ENCODE measurements at places on chromosomes 2 and 18.

DNA sequence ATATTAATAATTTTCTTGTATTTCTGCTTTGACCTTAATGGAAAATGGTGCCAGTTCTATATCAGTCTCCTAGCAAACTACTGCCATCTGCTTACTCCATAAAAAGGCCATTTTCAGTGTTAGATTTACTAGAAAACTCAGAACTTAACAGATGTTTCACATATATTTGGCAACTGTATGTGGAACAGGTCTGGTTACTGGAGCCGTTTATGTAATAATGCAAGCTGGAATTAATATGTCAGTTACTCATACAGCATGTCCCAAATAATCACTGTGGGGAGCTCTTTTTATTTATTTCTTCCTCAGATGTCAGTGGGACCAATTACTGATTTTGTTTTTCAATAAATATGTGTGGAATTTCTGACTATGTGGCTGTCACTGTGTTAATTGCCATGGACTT lies 1247.6 kb downstream of the CNTNAP5 start:
- no peak for DNase-seq

DNA sequence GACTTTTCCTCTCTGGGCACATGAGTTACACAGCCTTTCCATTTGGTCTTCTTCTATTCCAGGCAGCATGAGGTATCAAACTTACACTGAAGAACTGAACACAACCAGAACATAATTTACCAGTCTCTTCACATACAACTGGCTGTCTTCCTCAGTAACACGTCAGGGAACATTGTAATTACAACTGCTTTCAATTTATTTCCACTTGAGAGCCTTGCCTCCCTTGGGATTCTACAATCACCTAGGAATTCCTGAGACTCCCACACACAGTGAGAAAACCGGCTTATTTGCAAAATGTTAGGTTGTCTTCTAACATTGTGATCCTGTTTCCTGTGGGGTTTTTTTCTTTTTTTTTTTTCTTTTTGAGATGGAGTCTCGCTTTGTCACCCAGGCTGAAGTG lies 149.9 kb downstream of the TMX3 start:
- DNase-seq, result no peak

DNA sequence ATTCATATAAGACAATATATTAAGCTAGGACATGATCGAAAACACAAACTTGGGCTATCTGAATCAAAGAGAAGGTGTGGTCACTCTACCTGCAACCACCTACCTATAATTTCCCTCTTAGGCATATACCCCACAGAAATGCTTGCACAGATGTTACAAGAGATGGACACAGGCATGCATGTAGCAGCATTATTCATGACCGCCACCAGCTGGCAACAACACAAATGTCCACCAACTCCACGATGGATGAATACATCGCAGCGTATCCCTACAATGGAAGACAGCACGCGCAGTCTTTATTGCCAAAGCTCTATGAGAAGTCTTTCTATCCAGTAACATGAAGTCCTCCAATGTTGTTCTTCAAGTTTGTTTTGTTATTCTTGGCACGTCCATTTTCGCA lies 90.8 kb downstream of the ARL4C start:
- no peak for DNase-seq

GRCh38 chr2:86556508-86556907 lies 6.7 kb downstream of the CHMP3 start:
- DNase-seq, result no peak

DNA sequence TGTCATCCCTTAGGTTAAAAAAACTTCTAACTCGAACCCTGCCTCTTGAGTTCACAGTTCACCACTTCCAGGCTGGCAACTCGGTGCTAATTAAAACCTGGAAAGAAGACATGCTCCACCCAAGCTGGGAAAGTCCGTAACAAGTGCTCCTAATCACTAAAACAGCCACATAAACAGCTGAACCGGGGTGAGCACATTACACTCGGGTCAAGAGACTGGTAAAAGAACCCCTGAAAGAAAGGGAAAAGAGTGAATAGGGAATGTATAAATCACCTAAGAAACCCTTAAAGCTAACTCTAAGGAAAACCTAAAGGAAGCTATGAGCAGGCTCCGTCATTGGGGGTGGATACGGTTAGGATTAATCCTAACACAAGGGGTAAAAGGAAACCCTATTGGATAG lies 102.0 kb downstream of the HIBCH start:
- no peak for DNase-seq

- peak; percentile 69 for DNase-seq
Observed at GRCh38 chr18:11947214-11948191, 33.8 kb upstream of the IMPA2 start.

GRCh38 chr2:236678307-236678975 lies 108.8 kb downstream of the ACKR3 start:
- DNase-seq, result no peak

DNA sequence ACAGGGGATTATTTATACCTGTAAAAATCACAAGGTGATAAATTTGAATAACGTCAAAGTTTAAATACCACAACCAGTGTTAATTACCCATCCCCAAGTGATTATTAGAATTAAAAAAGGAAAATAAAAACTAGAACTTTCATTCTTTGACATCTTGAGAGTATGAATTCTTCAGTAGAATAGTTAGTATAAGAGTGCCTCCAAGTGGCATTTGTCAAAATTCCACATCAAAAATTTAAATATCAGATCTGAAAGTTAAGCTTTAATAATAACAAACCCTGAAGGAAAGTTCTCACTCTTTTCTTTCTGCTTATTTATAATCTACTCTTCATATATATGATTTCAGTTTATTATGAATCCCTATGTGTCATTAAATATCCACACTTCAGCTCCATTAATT lies 273.7 kb upstream of the KYNU start:
- DNase-seq, result no peak

DNA sequence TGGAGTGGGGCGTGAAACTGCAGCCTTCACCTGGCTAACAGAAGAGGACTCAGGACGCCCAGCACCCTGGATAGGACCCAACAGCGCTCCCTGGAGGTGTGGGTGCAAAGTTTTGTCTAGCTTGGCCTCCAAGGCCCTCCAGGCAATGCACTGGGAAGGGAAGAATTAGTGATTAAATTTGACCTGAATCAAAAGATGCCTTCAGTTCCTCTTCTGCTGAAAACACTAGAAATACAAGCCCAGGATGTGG lies 779 bp upstream of the TRIB2 start:
- DNase-seq, result peak; percentile 88

DNA sequence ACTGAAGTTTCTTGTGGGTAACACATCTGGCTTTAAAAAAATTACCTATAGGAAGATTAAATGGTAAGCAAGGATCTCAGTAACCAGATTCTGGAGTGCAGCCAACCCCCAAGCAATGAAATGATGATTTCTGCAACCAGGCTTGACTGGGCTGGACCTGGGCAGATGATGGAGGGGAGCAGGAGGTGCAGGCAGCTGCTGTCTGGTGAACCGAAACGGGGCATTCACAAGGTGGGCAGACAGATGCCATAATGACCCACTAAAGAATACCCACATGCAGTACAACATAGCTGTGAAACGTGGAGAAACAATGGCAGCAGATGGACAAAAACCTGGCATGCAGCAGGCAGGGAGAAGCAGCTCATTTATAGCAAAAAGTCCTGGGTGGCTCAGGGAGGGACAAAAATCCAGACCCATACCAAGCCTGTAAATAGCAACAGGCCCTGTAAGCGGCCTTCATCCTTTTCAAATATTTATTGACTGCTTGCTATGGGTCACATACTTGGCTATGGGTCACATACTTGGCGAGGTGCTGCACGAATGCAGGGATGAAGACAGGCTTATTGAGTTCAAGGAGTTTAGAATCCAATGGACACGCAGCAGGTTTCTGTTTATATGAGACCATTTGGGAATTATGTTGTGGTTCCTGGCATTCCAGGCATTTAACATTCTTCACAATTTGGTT lies 244.7 kb downstream of the HRH4 start:
- no peak for DNase-seq

GRCh38 chr2:66536997-66537396 lies 102.1 kb downstream of the MEIS1 start:
- no peak for DNase-seq

GRCh38 chr18:73848656-73849055 lies 299.0 kb downstream of the FBXO15 start:
- no peak for DNase-seq

- DNase-seq, result peak; percentile 27
Observed at GRCh38 chr2:171084128-171084527, 76.6 kb downstream of the TLK1 start.

DNA sequence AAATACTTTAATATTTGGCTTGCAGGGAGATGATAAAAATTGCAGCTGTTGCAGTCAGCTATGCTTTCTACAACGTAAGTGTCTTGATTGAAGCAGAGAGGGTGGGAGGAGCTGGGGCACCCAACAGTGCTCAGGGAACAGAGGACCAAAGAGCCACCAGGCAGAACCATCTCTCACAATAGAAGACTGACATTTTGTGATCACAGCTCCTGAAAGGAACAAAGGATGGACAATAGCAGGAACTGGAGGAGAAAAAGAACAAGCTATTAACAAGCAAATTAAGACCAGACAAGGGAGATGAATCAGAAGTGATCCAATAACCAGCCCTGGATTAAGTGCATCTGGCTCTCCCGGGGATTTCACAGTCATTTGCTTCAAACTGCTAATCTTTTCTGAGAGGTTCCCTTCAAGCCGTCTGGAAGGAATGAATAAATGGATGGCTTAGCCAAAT lies 65.7 kb upstream of the SMAD2 start:
- no peak for DNase-seq

GRCh38 chr18:36613069-36613468 lies 215.7 kb downstream of the TPGS2 start:
- DNase-seq, result no peak

DNA sequence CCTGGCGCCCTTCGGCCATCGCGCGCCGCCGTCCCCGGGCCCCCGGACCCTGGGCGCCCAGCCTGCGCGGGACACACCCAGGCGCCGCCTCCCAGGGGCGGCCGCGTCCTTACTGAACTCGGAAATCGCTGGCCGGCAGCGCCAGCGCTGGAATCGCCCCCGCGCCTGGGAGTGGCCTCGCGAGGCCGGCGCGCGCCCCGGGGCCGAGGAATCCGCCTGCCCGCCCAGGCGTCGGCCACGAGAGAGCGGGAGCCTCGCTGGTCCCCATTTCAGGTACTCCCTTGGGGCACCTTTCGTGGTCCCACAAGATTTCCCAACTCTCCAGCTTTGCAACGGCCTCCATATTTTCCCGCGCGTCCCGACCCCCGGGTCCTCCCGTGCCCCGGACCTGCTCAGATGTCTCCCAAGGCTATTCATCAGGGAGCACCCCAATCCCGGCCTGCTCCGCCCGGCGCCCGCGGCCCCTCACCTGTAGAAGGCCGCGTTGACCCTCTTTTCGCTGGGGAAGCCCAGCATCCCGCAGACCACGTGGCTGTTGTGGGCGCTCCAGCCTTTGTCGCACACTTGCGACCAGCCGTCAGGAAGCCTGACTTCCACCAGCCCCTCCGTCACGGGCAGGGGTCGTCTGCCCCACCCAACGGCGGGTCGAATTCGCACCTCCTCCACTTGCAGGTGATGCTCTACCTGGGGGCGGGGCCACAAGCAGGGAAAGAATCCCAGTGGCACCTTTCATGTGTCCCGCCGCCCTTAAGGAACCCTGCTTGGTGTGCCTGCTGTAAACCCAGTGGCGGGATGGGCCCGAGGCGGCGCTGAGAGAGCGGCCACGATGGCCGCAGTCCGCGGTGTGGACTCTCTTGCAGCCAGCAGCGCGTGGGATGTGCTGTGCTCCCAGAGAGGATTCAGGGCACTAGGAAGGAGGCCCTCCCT lies 4.6 kb downstream of the LOXL3 start:
- DNase-seq, result no peak

GRCh38 chr18:55250768-55251173 lies 291.5 kb upstream of the CCDC68 start:
- no peak for DNase-seq

GRCh38 chr2:58709274-58709673 lies 468.1 kb upstream of the FANCL start:
- no peak for DNase-seq

- DNase-seq, result no peak
Observed at GRCh38 chr2:84194181-84194580, 264.9 kb downstream of the SUCLG1 start.

DNA sequence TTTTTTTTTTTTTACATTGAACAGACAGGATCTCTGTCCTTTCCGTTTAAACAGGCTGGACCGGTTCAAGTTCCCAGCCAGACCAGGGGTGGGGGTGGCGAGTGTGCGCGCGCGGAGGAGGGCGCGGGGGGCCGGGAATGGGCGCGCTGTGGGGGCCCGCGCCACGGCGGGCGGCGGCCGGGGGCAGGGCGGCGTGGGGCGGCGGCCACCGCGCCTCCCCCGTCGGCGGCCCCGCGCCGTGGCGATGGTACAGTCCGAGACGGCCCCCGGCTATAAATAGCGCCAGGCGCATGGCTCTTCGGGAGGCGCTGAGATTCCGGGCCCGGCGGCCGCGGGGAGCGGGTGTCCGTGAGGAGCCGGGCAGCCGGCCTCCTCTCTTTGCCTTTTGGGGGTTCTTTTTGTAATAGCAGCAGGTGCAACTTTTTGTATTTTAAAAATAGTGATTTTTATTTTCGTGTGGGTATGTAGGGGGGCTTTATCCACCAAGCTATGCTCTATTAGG lies 430 bp upstream of the CELF4 start:
- no peak for DNase-seq

GRCh38 chr2:60516383-60516811 lies 37.1 kb downstream of the BCL11A start:
- no peak for DNase-seq

- DNase-seq, result no peak
Observed at GRCh38 chr2:197423307-197423706, 11.5 kb downstream of the SF3B1 start.

DNA sequence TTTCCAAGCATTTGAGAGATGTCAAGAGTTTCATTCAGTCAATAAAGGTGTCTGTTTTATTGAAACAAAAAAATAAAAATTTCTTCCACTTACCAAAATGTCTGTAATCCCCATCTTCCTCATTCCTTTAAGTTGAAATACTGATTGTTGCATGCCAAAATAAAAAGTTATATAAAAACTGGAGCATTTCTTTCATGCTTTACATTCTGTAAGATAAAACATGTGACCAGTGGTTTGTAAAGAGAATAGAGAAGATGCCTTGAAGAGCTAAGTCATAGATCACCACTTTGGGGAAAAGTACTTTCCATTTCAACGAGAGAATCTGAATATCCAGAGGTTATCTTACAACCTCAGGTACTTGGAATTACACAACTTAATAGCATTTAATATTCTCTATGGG lies 35.9 kb upstream of the MYO1B start:
- DNase-seq, result no peak

GRCh38 chr2:209368914-209369313 lies 54.9 kb upstream of the MAP2 start:
- DNase-seq, result no peak
